Esophagus squamous epithelium (tissue), 5 donors: ENCODE measurements at places on chromosomes 1 and 21.

DNA sequence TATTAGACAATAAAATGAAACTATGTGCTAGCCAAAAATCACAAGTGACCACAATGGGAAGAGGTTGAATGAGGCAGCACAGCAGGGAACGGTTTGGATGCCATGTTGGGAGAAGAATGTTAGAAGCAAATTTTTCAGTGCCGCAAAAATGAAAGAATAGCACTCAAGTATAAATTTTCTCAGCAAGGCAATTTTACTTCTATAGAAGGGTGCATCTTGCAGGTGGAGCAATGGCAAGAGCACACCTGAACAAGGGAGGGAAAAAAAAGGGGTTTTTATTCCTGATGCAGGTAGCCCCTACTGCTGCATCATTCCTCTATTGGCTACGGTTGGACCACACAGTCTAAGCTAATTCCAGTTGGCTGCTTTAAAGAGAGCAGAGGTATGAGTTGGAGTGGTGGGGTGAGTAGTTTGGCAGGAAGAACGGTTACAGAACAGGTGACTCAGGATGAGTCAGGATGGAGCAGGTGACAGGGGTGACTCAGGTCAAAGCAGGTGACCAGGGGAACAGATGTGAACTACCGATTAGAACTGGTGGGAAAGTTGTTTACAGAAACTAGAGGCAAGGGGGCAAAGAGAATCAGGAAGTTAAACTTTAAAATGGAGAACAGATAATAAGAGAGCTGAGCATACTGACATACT lies 301.1 kb upstream of the NRIP1 start:
- DNase-seq, result no peak

DNA sequence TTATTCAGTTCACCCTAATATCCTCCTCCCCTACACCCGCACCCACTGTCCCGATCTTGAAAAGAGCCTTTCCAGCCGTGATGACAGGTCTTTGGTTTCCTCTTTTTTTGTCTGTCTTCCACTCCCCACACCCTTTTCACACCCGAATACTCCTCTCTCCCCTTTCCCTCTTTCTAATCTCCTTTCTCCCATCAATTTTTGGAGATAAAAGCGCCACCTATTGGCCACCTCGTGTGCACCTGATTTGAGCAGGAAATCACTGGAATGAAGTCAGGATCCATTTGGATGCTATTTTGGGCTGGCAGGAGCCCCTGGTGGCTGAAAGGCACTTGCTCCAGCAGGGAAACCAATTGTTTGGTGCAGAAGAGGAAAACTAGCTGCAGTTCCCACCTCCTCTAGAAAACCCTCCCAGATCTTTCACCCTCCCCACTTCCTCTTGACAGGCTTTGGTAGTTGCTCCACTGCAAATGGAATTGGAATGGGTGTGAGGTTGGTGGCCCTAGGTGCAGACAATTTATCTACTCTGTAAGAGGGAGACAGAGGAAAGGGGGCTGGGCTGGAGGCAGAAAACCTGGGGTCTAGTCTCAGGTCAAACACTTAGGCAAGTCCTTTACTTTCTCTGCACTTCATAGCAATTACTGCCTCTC lies 8.4 kb downstream of the FOXE3 start:
- no peak for DNase-seq

DNA sequence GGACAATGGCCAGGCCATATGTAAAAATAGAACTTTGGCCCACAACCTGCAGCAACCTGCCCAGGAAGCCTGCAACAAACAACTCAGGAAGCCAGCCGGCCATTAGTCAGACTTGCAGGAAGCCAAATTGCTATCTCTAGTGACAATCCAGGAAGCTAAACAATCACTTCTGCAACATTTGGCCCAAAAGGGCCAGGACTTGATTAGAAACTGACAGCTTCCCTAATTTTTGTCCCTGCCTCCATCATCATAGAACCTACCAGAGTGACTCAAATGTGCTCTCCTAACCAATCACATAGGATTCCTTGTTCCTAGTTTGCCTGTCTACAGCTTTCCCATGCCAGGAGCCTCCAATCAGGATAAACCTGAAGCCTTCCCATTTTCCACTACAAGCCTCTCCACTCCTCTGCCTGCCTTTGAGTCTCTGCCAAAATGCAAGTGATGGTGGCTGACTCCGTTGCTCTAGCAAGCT lies 639.3 kb downstream of the PTPRU start:
- DNase-seq, result no peak

DNA sequence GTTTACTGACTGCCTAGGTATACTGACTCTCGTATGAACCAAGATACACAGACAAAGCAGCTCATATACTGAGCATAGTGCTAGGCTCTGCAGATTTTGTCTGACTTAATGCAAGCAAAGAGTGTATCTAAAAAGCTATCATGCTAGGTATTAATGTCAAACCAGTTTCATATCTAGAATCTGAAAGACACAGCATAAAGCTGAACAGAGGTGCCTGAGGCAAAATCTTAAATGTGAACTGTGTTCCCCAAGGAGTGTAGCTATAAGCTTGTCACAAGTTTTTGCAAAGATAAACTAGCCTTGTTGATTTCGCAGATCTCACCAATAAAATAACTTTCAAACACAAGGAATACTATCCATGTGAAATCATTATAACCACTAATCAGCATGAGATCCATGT lies 18.1 kb downstream of the JAK1 start:
- DNase-seq, result no peak

GRCh38 chr1:201489643-201490261 lies 17.2 kb downstream of the CSRP1 start:
- no peak for DNase-seq

GRCh38 chr1:4214826-4215225 lies 314.8 kb upstream of the C1orf174 start:
- no peak for DNase-seq

GRCh38 chr1:56436296-56436695 lies 143.1 kb downstream of the PLPP3 start:
- no peak for DNase-seq

GRCh38 chr21:45142469-45143308 lies 68.3 kb downstream of the ADARB1 start:
- no peak for DNase-seq

- DNase-seq, result no peak
These were observed 375.6 kb upstream of the PRMT6 start for GRCh38 chr1:106680776-106681344.

- no peak for DNase-seq
These were observed 256.5 kb downstream of the FGGY start for GRCh38 chr1:59553371-59553770.

GRCh38 chr1:44501047-44501890 lies 96.2 kb downstream of the RNF220 start:
- DNase-seq, result no peak
